Neural progenitor cell (in vitro differentiated cells): ENCODE measurements at places on chromosomes 3 and 15. TPM values are rescaled to one million over a fixed set of nuclear protein-coding genes. Genes with fewer than 3 reads are reported as not detected.

The CLDN18 gene
- total RNA-seq = not detected in 2 replicates

The CCDC54 gene
- not detected in 2 replicates for total RNA-seq

- no peak overlapping the region for H3K4me3 ChIP-seq
- no peak for DNase-seq
- H3K27me3 ChIP-seq = no peaks in the 10 kb centered on the region
- peaks cover 11% of the 10 kb centered on the region for H3K4me1 ChIP-seq
Measured at GRCh38 chr3:147483578-147483977, 74.4 kb downstream of the ZIC1 start.

- no peaks in the 10 kb centered on the region for H3K36me3 ChIP-seq
- DNase-seq = no peak
Measured at GRCh38 chr15:50531766-50532165, 14.7 kb downstream of the USP50 start.
